Stimulated activated CD8-positive, alpha-beta memory T cell treated with anti-CD3 and anti-CD28 coated beads, Interleukin-7, amount 100 ng/mL, for 1 hour (primary cell): ENCODE measurements at places on chromosomes 5 and 9.

- DNase-seq, result no peak
Observed at GRCh38 chr5:127396490-127397155, 106.0 kb downstream of the MEGF10 start.

DNA sequence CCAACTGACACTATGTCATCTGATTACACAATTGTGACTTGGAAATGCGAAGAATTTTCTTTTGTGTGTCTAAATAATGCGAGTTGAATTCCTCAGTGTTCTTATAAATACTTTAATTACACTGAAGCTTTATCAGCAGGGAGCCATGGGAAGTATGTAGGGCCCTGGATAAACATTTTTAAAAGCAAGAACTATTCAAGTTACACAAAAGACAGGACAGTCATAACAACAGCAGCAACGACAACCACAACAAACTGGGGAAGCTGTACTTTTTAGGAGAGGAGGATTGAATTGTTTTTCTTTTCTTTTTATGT, 250.3 kb upstream of the ZNF608 start:
- DNase-seq, result no peak

GRCh38 chr9:137580209-137580953, 1.7 kb upstream of the DPH7 start:
- no peak for DNase-seq

GRCh38 chr9:34291023-34291422, 38.0 kb downstream of the KIF24 start:
- DNase-seq, result no peak

GRCh38 chr9:82584349-82584863, 478.5 kb downstream of the RASEF start:
- DNase-seq, result no peak

DNA sequence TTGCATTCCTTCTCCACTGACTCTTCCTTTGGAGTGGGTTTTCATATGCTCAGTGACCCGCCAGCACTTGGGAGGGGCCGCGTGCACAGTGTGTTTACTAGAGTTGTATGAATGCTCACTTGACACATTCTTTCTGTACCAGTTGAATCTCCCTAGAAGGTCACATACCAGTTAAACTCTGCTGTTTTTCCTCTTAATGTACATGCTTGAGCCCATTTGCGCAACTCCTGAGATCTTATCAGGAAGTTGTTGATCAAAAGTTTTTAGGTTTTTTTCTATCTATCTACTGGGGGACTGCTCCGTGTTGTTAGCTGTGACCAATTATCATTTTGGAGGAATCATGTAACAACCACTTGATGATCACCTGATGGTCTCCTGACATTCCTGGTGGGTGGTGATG, 392.7 kb downstream of the CDH9 start:
- DNase-seq, result no peak
